ENCODE measurements at places on chromosomes 4 and X.

DNA sequence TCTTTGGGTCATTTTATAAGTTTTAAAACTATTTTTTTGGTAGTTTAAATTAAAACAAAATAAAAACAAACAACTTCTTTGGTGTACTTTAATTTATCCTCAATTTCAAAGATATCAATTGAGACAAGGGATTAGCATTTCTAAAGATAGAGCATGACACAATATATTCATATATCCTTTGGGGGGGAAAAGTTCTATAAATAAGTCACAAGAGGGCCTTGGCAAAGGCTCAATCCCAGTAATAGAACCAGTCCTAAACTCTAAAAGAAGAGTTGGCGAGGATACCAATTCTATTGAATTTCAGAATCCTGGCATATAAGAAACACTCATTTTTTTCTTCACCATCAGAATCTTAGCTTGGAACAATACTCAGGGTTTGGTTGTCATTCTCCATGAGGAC, 89.7 kb downstream of the COL4A6 start:
- no peak for DNase-seq

DNA sequence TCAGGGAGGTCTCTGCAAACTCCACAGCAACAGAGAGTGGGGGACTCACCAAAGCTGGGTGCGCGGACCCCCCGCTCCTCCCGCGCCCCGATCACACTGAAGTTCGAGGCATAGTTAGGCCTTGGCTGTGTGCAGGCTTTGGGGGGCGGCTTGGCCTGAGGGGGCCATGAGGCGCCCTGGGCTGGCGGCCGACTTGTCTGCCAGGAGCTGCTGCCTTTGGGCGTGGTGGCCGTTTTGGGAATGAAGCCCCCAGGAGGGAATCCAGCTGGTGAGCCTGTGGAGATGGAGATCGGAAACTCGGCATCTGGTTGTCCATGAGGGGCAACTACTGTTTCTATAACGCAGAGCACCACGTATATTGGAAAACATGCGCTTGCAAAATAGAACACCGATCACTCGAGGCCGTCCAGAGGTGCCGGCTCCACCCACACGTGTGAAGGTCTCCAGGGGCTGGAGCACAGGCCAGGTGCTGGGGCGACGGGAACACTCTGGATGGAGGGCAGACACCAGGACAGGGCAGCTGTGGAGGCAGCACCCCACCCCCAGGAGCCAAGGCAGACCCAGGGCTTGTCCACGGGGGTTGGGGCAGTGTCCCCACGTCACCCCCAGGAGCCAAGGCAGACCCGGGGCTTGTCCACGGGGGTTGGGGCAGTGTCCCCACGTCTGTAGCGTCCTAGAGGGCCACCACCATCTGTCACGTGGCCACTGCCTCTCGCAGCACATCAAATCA, 25.9 kb upstream of the CPLX1 start:
- DNase-seq: no peak

GRCh38 chr4:64614276-64614675, 205.0 kb upstream of the TECRL start:
- DNase-seq: no peak

GRCh38 chr4:144179152-144179739, 38.7 kb upstream of the GYPA start:
- no peak for DNase-seq

GRCh38 chr4:60683357-60683756, 516.8 kb upstream of the ADGRL3 start:
- no peak for DNase-seq

DNA sequence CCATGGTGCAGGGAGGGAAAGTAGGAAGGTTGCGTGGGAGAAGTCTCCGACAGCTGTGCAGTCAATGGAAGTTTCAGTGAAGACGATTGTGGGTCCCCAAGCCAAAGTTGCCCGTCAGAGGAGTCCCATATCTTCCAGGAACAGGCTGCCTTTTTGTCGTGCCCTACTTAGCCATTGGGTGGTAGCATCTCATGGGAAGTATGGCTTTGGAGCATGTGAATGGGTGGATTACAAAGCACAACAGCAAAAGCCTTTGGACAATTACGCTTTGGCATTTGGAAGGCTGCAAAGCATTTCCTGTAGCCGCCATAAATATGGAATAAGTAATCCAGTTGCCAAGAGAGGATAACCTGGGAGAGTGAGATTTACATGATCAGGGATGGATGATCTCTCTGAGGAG, 300.7 kb upstream of the BOD1L1 start:
- DNase-seq: no peak

GRCh38 chrX:13620207-13620606, 32.7 kb upstream of the TCEANC start:
- DNase-seq: no peak

DNA sequence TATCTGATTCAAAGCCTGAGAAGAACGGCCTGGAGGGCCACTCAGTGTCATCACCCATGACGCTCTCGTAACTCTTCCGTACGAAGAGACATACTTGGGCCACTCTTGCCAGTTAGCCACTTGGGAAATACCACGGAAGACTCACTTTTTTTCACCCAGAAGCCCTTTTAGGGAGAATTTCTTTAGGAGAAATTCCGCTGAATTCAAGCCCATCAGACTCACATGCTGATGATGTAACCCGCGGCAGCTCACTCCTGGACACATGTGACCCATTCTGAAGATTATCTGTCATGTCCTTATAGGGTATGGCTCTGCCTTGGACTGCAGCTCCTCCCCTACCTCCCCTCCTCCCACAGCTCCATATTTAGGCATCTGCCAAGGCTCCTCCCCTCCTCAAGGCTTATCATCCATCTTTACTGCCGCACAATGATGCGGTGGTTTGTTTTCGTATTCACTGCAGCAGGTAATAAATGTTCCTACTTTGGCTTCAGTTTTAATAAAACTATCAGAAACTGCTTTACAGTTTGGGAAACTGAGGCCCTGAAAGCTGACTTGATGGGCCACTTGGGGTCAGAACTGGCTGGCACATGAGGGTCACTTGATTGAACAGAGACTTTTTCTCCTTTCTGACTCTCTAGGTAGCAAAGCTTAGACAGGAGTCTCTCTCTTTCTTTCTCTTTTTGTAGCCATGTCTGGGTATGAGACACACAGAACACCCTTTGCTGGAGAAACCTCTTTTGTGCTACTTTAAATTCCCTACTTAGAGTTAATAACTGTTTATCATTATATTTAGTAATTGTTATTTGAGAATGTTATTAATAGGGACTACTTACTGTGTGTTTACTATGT, 42.1 kb downstream of the RHOH start:
- no peak for DNase-seq

DNA sequence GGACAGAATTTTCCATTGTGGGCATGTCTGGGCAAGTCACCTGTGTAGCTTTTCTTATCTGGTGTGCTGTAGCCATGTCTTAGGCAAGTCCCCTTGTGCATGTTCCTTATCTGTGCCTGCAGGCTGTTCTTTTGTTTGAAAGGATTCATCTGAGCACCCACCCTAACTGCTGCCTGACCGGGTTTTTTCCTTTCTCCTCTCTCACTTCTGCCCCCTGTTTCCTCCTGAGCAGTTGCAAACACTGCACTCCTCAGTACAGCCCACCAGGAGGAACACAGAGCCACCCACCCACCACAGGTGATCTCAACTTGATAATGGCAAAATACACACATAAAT, 29.2 kb upstream of the IL9R start:
- DNase-seq: no peak

Measured in hepatocyte (in vitro differentiated cells).